ENCODE measurements at places on chromosomes 2 and 18.

DNA sequence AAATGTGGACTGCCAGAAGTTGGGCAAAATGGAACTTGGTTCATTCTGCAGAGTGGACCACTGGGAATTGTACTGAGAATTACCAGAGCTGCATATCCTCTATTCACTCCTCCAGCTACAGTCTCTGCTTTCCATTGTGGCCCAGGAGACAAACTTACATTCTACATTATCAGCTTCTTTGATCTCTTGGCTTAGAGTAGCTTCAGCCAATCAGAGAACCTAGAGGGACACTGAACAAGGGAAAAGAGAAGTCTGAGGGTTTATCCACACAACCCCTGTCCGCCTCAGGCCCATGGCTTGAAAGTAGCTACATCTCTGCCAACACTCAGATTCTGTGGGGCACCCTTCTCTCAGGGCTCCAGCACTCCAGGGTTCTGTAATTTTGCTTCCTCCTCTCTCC is 251.1 kb downstream of the TRIB2 start:
- no peak for DNase-seq

DNA sequence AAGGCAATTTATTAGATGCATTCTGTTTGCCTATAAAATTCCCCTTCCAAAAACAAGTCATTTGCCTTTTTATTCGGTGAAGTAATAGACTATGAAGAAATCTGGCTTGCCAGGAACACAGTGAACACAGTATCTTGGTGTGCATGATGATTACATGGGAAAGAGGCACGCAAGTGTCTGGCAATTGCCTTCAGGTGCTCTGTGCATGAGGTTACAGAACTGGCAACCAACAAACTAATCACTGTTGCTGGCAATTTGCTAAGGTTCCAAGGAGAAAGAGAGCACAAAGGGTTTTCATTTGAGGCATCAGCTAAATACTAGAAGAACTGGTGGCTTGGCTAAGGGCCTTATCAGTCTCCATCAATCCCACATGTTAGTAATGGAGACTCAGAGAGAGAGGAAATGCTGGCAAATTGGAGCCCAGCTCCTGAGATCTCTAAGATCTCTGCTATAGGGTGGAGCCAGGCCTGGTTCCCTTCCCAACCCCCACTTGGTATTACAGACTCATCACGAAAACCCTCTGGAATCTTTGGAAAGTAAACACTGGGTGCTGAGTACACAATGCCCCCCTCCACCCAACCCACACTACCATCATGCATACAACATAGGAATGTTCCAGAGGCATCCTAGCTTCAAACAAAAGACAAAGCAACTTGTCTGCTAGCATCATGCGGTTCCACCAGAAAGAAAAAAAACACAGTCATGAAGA is 10.4 kb downstream of the RNF152 start:
- DNase-seq = no peak

DNA sequence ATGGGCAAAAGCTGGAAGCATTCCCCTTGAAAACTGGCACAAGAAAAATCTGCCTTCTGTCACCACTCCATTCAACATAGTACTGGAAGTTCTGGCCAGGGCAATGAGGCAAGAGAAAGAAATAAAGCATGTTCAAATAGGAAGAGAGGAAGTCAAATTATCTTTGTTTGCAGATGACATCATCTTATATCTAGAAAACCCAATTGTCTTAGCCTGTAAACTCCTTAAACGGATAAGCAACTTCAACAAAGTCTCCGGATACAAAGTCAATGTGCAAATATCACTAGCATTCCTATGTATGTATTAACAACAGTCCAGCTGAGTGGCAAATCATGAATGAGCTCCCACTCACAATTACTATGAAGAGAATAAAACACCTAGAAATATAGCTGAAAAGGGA is 1579.3 kb downstream of the SUCLG1 start:
- DNase-seq = no peak

GRCh38 chr2:43227830-43228281 is 1.4 kb upstream of the ZFP36L2 start:
- DNase-seq = no peak

- DNase-seq = no peak
Measured at GRCh38 chr2:172928756-172929155, 146.9 kb upstream of the MAP3K20 start.

DNA sequence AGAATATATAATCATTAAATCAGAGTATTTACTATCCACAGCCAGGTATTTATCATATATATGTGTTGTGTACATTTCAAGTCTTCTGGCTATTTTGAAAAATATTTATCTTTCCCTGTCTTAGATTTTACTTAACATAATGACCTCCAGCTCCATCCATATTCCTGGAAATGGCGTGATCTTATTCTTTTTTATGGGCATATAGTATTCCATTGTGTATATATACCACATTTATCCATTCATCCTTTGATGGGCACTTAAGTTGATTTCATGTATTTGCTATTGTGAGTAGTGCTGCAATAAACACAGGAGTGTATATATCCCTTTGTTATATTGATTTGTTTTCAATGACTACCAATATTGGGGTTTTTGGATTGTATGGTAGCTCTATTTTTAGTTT is 6.6 kb downstream of the GCC2 start:
- no peak for DNase-seq

GRCh38 chr2:49677227-49677626 is 522.9 kb upstream of the FSHR start:
- DNase-seq = no peak

GRCh38 chr2:210302326-210302725 is 12.6 kb downstream of the MYL1 start:
- DNase-seq = no peak

- DNase-seq = no peak
Measured at GRCh38 chr2:176085861-176086771, 2.4 kb upstream of the EVX2 start.

- no peak for DNase-seq
Measured at GRCh38 chr2:145339646-145340045, 819.7 kb upstream of the ZEB2 start.

DNA sequence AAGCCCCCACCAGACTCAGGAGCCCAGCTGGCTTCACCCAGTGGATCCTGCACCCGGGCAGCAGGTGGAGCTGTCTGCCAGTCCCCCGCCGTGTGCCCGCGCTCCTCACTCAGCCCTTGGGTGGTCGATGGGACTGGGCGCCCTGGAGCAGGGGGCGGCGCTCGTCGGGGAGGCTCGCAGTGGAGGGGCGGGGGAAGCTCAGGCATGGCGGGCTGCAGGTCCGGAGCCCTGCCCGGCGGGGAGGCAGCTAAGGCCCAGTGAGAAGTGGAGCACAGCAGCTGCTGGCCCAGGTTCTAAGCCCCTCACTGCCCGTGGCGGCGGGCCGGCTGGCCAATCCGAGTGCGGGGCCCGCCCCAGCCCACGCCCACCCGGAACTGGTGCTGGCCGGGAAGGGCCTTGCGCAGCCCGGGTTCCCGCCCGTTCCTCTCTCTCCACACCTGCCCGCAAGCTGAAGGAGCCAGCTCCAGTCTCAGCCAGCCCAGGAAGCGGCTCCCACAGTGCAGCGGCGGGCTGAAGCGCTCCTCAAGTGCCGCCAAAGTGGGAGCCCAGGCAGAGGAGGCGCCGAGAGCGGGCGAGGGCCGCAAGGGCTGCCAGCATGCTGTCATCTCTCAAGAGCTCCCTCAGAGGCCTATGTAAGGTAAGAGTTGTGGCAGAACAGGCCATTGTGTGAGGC is 1307.8 kb upstream of the TMEFF2 start:
- no peak for DNase-seq

DNA sequence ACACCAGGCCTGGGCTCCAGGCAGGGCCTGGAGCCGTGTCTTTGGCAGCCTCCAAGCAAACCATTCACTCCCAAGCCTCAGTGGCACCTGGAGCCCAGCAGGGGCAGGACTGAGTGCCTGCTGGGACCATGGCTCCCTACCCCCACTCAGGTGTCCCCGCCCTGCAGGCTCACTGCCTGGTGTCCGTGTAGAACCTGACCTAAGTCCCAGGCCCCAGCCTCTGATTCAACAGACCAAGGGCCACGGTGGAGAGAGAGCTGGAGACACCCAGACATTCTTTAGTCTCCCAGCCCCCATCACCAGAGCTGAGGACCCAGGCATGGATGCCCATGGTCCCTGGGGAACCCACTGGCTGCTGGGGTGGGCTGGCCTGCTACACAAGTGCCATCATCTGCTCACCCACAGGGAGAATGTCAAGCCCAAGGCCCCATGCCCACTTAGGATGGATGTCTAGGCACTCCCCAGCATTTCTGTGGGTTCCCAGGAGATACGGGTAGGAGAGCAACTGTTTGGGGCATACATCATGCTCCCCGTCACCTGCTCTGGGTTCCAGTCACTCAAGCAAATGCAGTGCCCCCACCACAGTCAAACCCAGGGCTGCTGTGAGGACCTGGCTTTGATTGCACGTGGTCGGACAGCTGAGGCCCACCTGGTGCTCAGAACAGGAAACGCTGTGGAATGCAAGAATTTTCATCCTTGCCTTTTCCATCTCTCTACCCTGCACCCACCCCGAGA is 42.9 kb upstream of the ATG16L1 start:
- DNase-seq = no peak

DNA sequence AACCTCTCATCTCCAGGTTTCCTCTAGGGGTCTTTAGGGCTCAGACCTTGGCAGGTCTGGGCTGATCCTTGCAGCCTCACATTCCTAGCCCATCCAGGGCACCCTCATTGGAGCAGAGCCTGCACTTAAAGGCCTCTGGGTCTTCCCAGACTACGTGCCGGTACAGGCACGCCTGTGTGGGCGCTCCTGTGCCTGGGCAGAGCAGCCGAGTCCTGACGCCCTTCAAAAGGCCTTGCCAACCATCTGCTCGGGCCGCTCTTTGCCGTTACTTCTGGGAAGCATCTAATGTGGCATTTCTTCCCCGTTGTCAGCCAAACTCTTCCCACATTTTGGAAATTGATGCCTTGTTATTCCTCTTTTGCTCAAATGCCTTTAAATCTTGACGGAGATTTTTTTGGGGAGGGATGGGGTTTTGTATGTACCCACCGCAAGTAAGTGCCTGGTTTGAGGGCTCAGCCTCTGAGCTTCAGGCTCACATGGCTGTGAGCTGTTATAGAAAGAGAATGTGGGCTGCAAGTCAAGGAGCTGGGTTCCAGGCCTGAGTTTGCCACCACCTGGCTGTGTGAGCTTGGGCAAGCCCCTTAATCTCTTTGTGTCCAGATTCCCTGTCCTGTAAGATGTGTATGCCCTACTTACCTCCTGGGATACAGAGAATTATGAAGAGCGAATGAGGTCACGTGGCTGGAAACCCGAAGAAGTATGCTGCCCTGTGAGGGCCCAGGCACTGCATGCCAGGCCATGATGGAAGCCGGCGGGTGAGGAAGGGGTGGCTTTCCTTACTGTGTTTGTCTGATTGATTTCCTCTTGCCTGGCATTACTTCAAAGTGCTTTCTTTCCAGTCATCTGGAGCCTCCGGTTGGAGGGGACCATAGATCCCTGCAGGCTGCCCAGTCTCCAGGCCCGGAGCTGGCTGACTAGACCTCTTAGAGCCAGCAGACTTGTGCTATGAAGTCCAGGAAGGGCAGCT is 20.6 kb downstream of the EHD3 start:
- no peak for DNase-seq

- no peak for DNase-seq
Measured at GRCh38 chr2:107808959-107809358, 17.7 kb upstream of the RGPD4 start.

DNA sequence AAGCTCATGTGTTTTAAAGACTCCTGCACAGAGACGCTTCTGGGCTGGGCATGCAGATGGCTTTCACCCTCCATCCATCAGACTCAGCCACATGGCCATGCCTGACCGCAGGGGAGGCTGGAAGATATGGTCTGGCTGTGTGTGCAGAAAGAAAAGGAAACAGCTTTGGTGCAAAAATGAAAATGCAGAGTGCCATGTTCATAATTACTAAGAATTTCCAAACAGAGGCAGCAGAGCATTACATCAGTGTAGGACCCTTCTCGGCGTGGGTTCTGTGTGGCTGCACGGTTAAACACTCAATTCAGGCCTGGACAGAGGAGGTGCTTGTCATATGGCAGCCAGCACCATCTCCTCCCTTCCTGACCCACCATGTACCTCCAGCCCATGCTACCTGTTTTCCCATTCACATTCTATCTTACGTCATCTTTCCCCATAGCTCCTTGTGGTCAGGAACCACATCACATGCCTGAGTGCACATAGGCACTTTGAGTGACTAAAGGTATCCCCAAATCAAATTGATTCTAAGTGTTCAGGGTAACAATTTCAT is 200.3 kb upstream of the ID2 start:
- DNase-seq = peak; percentile 92

- no peak for DNase-seq
Measured at GRCh38 chr2:220279840-220280239, 652.4 kb downstream of the SLC4A3 start.

DNA sequence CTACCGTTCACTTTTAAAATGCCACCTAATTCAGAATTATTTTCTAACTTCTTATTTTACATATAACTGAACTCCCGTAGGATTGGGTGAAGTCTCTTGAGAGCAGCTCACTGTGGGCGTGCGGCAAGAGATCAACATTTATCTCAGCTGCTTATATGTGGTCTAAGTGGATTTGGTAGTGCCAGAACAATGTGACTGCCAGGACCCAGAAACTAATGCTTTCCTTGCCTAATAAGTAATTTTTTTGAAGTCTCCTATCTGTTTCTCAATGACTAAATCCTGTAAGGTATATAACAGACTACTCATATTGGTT is 11.2 kb upstream of the NFE2L2 start:
- no peak for DNase-seq

GRCh38 chr18:57428221-57429150 is 6.7 kb upstream of the ONECUT2 start:
- DNase-seq = no peak

GRCh38 chr2:66334237-66335029 is 100.5 kb upstream of the MEIS1 start:
- no peak for DNase-seq

GRCh38 chr2:173792166-173792565 is 173.0 kb downstream of the SP3 start:
- no peak for DNase-seq

- no peak for DNase-seq
Measured at GRCh38 chr2:223901854-223902253, 43.3 kb downstream of the WDFY1 start.

DNA sequence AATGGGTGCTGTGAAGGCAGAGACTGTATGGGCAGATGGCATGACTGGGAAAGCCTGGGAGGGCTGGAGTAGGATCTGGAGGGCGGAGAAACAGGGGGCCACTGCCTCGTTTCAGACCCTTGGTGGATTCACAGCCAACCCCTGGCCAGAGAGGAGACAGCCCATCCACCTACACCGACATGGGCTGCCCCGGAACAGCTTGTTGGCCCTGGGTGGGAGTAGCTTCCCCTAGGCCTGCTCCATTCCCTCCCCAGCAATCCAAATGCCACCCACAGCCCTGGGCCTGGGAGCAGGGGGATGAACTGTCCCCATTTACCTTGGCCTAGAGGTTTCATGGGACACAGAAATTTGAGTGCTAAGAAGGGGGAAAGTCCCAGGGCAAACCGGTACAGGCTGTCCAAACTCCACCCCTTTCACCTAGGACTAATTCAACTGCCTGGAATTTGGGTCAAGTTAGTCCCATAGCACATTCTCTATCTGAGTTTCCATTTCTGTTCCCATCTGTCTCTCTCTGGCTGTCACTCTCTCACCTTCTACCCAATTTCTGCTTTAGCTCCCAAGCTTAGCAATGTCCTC is 37.0 kb downstream of the LBH start:
- DNase-seq = no peak

All from hematopoietic multipotent progenitor cell (in vitro differentiated cells).